MCF 10A (cell line): ENCODE measurements at places on chromosomes 11 and 22.
A peak's percentile ranks its signal among the peaks of the same experiment; 100 is the strongest.

DNA sequence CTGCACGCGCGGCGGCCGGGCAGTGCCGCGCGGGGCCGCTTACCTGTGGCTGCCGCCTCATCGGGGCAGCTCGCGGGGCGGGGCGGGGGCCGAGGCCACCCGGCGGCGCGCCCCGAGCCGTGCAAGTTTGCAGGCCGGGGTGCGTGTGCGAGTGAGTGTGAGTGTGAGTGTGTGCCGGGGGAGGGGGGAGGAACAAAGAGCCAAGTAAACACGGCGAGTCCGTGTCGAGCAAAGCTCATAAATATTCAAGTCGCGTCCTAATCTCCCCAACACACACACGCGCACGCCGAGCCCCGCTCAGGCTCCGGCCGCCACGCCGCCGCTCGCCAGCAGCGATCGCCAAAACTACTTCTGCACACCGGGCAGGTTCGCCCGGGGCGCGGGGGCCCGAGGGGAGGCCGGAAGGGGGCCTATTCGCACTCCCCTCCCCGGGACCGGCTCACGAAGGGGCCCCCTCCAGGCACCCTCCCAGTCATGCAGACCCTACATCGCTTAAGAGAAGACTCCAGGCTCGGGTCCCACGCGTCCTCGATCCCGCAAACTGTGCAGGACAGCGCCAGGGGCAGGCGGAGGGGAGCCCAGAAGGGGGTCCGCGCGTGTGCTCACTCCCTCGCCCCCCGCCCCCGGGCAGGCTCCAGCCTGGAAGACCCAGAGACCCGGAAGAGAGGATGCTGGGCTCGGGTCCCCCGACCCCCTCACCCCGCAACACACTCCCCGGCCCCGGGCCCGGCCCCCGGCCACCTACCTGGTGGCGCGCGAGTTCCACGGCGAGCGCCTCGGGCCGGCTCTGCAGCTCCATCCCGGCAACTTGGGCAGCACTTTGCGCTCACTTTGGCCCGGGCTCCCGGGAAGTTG, 827 bp downstream of the PHF21B start:
- peak overlapping the region; percentile 54 for H3K4me3 ChIP-seq
- H3K4me1 ChIP-seq: peaks cover 5% of the 10 kb centered on the region
- peaks cover 56% of the 10 kb centered on the region for H3K27me3 ChIP-seq
- H3K36me3 ChIP-seq: no peaks in the 10 kb centered on the region
- no peak for DNase-seq

- no peaks in the 10 kb centered on the region for H3K27me3 ChIP-seq
- no peaks in the 10 kb centered on the region for H3K4me1 ChIP-seq
- H3K4me3 ChIP-seq: peak overlapping the region; percentile 92
- H3K36me3 ChIP-seq: peaks cover 32% of the 10 kb centered on the region
- DNase-seq: peak; percentile 28
- peak overlapping the region; percentile 99 for H3K27ac ChIP-seq
Observed at GRCh38 chr22:42080287-42080686, 787 bp downstream of the SMDT1 start.

DNA sequence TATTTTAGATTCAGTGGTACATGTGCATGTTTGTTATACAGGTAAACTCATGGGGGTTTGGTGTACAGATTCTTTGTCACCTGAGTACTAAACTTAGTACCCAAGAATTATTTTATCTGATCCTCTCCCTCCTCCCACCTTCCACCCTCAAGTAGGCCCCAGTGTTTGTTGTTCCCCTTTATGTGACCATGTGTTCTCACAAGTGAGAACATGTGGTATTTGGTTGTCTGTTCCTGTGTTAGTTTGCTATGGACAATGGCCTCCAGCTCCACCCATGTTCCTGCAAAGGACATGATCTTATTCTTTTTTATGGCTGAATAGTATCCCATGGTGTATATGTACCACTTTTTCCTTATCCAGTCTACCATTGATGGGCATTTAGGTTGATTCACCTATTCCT, 6.8 kb downstream of the SMIM38 start:
- H3K4me1 ChIP-seq: peaks cover 13% of the 10 kb centered on the region
- H3K4me3 ChIP-seq: no peak overlapping the region
- no peaks in the 10 kb centered on the region for H3K27me3 ChIP-seq

DNA sequence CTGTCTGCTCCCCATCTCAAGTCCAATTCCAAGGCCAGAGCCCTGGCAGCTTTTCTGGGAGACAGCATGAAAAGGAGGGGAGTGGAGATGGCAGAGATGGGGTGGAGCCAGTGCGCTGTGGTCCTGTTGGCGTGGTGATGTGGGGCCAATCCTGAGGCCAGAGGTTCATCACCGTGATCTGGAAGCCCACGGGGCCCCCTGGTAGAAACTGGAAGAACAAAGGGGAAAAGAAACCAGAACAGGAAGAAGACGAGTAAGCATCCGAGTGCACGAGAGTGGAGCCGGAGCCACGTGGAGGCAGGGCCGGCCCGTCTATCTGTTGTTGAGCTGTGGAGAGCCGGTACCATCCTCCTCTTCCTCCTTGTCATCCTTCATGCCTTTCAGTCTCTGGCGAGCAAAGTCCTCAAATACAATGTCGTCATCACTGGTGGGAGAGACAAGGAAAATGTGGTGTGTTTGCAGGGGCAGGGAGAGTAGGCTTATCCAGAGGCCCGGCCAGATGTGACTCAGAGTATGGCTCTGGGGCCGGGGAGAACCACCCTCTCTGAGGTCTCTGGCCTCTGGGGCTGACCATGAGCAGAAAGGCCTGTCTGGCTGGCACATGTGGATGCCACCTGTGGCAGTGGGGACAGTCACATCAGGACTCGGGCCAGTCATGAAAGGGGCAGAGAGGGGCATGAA, 25.4 kb downstream of the TPBGL start:
- H3K36me3 ChIP-seq: no peaks in the 10 kb centered on the region
- H3K4me1 ChIP-seq: no peaks in the 10 kb centered on the region
- H3K27me3 ChIP-seq: no peaks in the 10 kb centered on the region
- H3K27ac ChIP-seq: no peak overlapping the region
- H3K4me3 ChIP-seq: no peak overlapping the region
